Ovary (tissue), 10 donors: ENCODE measurements at places on chromosomes 5 and 9. TPM values are rescaled to one million over a fixed set of nuclear protein-coding genes. Genes with fewer than 3 reads are reported as not detected.

DNA sequence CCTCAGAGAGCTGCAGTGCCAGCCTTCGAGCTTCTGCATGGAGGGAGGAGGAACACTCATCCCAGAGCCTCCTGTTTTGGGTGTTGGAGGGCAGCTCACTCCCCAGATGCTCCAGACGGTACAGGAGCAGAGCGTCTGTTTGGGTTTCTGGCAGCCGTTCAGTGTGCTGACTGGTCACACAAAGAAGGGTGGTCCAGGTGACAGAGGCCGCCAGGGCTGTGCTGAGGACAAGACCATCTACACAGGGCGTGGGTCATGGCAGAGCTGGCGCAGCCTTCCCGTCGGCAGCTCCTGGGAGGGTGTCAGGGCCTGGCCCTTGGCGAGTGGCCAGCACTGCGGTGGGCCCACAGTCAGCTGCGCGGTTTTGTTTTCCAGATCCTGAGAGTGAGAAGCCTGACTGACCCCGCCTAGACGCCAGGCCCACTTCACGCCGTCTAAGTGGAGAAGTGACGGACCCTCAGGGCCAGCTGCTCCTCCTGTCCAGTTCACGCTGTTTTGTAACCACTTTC, 131.4 kb upstream of the FAM120A start:
- no peak for DNase-seq

GRCh38 chr5:13250464-13251291, 693.8 kb downstream of the DNAH5 start:
- no peak for DNase-seq

GRCh38 chr5:11528720-11529119, 375.5 kb downstream of the CTNND2 start:
- DNase-seq = no peak

GRCh38 chr5:59126708-59127573, 544.1 kb downstream of the RAB3C start:
- DNase-seq = no peak

DNA sequence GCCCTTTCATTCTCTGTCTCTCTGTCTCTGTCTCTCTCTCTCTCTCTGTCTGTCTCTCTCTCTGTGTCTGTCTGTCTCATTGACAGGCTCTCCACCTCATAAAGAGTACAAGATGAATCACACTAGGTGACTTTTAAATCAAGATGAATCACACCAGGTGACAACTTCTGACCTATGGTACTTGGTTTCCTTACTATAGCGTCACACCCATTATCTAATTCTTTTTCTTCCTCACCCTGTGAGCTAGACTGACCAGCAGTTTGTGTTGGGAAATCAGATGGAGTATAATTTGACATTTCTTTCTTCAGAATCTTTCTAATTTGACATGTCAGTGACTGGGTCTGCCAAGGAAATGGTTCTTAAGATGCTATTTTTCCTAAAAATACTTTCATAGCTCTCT, 232.9 kb downstream of the ARRDC3 start:
- no peak for DNase-seq

DNA sequence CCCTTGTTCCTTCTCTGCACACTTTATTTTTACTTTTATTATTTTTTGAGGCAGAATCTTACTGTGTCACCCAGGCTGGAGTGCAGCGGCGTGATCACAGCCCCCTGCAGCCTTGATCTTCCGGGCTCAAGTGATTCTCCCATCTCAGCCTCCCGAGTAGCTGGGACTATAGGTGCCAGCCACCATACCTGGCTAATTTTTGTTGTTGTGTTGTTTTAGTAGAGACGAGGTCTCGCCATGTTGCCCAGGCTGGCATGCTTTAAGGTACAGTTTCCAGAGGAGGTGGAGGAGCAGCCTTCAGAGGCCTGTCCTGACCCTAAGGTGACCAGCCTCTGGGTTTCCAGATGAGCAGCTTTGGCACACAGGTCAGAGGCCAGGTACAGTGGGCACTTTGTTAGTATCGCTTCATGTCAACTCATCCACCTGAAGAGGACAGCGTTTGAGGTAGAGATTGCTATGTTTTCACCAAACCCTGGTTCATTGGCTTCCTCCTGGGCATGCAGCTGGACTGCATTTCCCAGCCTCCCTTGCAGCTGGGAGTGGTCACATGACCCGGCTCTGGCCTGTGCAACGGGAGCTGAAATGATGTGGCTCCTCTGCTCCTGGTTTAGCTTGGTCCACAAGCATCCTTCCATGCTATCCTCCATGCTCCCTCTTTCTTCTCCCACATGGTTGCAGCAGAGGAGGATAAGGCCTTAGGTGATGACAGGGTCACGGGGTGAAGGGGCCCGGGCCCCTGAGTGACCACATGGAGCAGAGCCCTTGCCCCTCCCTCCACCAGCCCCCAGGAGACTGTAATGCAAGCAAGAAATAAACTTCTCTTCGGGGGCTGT, 139.3 kb upstream of the IER5L start:
- DNase-seq = peak; percentile 64

DNA sequence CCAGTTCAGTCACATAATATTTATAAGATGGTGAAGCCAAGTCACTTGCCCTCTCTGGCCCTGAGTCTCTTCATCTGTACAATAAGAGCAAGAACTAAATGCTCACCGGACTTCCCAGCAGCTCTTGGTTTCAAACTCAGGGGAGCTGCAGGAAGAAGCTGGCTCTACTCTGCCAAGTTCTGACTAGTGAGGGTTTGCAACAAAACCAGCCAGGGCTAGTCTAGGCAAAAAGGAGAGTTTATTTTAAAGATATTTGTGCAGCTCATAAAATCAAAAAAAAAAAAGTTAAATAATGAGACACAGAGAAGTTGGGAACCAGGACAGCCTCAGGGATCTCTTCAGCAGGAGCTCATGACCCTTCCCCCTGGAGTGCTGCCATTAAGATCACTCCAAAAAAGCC, 107.3 kb downstream of the DOCK2 start:
- DNase-seq = no peak

- no peak for DNase-seq
Measured at GRCh38 chr5:57166276-57166675, 7.6 kb upstream of the GPBP1 start.

GRCh38 chr9:106773750-106774149, 89.2 kb upstream of the ZNF462 start:
- no peak for DNase-seq

- no peak for DNase-seq
Measured at GRCh38 chr5:25858019-25858418, 1180.4 kb downstream of the CDH9 start.

DNA sequence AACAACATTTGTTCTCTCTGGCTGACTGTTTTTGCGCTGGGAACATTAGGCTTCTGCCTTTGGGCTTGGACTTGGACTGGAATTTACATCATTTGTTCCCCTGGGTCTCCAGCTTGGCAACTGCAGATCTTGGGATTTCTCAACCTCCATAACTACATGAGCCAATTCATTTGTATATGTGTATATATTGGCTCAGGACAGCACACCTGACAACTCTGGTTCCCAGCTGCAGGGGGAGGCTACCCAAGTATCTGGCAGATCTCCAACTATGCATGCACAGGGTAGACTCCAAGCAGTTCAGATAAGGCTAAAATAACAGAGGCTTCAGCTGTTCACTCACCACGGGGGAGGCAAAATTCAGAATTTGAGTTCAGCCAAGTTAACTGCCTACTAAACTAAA, 31.6 kb upstream of the F2RL1 start:
- DNase-seq = no peak

DNA sequence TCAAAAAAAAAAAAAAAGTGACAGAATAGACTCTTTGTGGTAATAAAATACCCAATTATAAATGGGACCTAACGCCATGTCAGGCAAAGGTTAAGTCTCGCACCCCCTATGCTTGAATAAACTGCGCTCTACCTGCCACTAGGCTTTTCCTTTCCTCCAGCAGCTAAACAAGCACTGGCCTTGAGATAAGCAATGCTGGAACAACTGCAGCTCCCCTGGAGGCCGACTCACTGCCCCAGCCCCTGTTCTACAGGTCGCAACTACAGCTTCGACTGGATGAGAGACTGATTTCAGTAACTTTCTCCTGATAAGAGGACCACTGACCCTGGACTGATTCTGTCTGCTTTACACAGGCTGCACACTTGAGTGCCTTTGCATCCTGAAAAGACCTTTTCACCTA, 210.2 kb downstream of the HSPA4 start:
- DNase-seq = no peak

DNA sequence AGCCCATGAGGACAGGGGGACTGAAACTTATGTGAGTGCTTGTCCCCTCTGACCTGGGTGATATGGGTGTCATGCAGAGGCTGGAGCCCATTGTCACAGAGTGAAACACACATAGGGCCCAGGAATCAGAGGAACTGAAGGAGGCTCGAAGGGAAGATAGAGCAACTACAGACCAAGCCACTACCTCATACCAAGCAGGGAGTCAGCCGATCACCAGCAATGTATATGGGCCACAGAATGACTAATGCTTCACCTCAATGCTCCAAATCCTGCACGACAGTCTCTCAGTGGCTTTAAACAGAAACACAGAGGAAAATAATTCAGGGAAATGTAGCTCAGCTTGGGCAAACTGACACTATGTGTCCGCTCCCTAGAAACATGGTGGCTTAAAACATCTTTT, 8.9 kb upstream of the FBXW11 start:
- DNase-seq = no peak

GRCh38 chr5:58818465-58818864, 235.6 kb downstream of the RAB3C start:
- no peak for DNase-seq

- DNase-seq = no peak
Measured at GRCh38 chr5:19497229-19497815, 490.7 kb downstream of the CDH18 start.

GRCh38 chr9:88680505-88681160, 145.7 kb downstream of the NXNL2 start:
- DNase-seq = no peak

DNA sequence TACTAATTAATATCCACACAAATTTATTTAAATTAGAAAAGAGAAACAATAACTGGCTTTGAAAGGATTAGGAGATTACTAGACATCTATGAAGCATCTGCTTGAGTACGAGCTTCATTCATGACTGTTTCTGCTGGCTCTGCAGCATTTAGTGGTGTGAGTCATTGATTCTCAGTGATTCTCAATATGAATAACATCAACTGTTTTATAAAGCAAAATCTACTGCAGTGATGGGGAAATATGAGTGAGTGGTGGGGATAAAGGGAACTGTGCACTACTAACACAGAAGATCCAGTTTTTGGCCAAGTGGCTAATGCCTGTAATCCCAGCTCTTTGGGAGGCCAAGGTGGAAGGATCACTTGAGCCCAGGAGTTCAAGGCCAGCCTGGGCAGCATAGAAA, 8.4 kb downstream of the FNBP1 start:
- DNase-seq = no peak

- no peak for DNase-seq
Measured at GRCh38 chr5:158414780-158415179, 555.8 kb upstream of the CLINT1 start.

DNA sequence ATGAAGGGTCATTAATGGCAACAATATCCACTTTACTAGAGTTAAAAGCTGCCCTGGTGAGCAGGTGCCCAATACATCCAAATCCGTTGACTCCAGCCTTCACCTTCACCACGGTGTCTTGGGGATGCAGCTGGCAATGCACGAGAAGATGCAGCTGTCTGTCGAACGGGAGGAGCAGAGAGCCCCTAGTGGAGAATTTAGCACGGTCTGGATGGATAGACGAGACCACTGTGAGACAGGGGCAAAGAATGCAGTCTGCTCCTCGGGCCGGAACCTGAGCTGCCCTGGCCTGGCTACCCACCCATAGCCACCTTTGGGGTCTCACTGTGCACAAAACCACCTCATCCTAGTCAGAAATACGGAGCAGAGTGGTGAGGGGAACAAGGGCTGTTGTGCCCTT, 35.1 kb downstream of the ADRA1B start:
- DNase-seq = no peak

DNA sequence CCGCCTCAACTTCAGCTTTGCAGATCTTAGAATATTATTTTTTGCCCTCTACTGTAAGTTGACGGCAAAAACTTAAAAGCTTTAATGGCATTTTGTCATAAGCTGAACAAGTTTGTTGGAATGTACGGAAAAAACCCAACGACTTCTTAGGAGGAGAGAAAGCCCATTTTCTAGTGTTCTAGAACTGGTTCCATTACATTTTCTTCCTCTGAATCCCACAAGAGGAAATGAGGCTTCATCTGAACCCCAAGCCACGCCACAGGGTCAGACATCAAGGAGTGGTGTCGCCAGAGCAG, 113.7 kb downstream of the LHFPL2 start:
- no peak for DNase-seq

- no peak for DNase-seq
Measured at GRCh38 chr9:113508111-113508749, 44.7 kb downstream of the RGS3 start.

- peak; percentile 31 for DNase-seq
Measured at GRCh38 chr5:74648835-74649293, 8.3 kb upstream of the ENC1 start.

DNA sequence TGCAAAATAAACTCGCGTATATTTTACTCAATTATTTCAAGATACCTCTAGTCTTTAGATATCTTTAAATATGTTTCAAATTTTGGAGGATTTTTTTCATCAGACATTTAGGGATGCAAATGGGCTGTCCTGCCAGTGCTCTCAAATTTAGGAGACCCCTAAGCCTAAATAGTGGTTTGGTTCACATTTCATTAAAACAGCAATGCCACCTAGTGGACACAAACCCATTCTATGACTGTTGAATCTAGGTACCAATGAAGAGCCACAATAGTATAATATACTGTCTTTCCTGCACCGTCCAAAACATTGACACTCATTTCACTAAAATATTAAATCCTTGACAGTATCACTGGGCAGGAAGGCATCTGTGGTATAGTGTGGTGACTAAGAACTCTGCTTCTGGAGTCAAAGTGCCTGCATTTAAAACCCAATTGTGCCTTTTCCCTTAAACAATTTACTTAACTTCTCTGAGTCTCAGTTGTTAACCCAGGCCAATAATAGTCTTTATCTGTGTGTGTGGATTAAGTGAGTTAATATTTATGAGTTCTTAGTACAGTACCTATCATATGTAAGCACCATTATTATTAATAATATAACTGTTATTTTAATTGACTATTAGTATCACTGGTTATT, 148.0 kb downstream of the RORB start:
- no peak for DNase-seq

GRCh38 chr5:103232393-103232999, 26.1 kb upstream of the MACIR start:
- DNase-seq = no peak

DNA sequence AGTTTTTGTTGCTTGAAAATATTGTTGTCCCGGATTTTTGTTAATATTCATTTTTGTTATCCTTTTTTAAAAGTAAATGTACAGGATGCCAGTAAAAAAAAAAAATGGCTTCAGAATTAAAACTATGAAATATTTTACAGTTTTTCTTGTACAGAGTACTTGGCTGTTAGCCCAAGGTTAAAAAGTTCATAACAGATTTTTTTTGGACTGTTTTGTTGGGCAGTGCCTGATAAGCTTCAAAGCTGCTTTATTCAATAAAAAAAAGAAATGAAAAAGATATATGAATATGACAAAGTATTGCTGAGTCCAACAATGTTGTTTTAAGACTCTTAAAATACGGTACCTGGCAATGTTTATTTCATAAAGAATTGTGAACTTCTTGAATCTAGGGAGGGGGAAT, 82.9 kb downstream of the PIK3R1 start:
- DNase-seq = no peak

IRX4 gene
- total RNA-seq = not detected

PHYHD1 gene
- 43.1 TPM for total RNA-seq

CDO1 gene
- total RNA-seq = 16.6 TPM

PCDHB15 gene
- 3.4 TPM for total RNA-seq

SLC6A3 gene
- 0.62 TPM for total RNA-seq

PKN3 gene
- total RNA-seq = 4.2 TPM

GDNF gene
- total RNA-seq = 3.9 TPM

SCGB3A2 gene
- total RNA-seq = not detected
